ENCODE measurements at places on chromosomes 13 and 19. TPM values are rescaled to one million over a fixed set of nuclear protein-coding genes. Genes with fewer than 3 reads are reported as not detected.
A peak's percentile ranks its signal among the peaks of the same experiment; 100 is the strongest.

- DNase-seq: no peak
These were observed 2.6 kb downstream of the SULT2B1 start for GRCh38 chr19:48554385-48555091.

GRCh38 chr19:48069435-48069834, 25.6 kb upstream of the CABP5 start:
- no peak for DNase-seq

DNA sequence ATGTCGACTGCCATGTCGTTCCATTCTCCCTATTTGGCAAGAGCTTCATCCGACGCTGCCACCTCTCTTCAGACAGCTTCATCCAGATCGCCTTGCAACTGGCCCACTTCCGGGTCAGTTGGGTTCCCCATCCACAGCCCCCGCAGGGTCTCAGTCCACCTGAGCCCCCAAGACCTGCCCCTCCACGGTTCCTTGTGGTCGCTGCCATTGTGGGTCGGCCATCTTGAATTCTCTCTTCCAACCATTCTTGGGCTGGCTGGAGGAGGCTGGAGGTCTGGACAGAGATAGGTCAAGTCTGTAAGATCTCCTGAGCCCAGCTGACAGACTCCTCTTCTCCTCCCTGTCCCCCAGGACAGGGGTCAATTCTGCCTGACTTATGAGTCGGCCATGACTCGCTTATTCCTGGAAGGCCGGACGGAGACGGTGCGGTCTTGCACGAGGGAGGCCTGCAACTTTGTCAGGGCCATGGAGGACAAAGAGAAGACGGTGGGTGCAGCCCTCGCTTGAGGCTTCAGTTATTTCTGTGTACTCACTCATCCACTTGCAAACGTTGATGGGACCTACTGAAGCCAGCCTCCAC, 19.5 kb downstream of the CPT1C start:
- DNase-seq: no peak

DNA sequence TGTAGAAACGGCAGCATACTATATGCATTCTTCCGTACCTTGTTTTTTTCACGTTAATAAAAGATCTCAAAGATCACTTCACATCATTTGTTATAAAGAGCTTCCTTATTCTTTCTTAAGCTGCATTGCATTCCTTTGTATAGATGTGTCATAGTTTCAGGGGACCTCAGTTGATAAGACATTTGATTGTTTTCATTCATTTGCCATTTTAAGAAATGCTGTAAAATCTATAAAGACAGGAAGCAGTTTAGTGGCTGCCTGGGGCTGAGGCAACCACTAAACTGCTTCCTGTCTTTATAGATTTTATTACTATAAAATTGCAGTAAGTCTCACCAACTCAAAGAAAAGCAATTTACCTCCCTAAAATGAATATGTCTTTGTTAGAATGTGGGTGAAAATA, 59.4 kb downstream of the ZDHHC20 start:
- DNase-seq: no peak

- no peak for DNase-seq
These were observed 72.9 kb downstream of the SPATA13 start for GRCh38 chr13:24233351-24233901.

CGB8 gene
- total RNA-seq: not detected

- no peak for DNase-seq
These were observed 459.8 kb downstream of the FGF14 start for GRCh38 chr13:101942038-101942437.

DNA sequence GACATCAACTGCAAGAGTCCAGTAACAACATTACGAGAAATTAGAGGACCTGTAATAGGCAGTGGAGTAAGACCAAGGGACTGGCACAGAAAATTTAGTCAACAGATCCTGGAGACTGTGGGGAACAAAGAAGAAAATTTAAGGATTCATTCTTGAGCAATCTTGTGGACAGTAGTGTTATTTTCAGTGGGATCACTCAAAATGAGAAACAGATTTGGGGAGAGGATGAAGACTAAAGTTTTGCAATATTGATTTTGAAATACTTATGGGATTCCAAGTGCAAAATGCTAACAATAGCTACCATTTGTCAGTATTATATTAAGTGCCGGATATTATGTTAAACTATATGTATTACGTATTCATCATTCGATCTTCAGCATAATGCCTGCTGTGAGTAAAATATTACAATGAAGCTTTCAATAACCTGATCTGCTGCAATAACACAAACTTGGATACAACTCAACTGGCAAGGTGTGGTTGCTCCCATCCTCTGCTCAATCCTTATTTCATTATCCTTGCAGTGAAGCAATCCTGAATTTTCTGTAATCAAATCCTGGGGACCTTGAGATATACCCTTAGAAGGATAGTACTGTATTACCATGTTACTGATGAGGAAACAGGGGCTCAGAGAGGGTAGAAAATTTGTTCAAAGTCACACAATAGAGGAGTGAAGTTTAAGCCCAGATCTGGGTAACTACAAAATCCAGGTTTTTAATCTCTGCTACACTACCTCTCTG, 84.2 kb downstream of the SACS start:
- DNase-seq: no peak

DNA sequence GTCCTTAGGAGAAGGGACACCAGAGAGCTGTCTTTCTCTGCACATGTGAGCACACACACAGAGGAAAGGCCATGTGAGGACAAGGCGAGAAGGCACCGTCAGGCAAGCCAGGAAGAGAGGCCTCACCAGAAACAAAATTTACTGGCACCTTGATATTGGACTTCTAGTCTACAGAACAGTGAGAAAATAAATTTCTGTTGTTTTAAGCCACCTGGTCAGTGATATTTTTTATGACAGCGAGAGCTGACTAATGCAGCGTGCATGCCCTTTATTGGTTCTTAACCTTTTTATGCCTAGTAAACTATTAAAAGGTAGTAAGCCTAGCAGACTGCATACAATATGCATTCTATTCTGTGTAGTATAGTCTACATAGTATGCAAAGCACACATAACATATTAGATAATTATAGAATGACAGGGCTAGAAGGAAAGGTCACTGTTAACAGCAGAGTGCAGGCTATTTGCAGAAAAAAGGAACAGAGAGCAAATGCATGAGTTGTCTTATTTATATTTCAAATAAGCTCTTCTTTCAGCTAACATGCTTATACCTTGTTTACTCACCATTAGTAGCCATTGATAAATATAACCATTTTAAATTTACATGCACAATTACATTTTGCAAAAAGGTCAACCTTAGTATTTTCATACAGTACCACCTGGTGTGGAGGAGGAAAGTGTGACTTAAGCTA, 25.2 kb upstream of the KATNAL1 start:
- DNase-seq: no peak

GRCh38 chr19:7255631-7256030, 38.6 kb downstream of the INSR start:
- peak; percentile 13 for DNase-seq

DNA sequence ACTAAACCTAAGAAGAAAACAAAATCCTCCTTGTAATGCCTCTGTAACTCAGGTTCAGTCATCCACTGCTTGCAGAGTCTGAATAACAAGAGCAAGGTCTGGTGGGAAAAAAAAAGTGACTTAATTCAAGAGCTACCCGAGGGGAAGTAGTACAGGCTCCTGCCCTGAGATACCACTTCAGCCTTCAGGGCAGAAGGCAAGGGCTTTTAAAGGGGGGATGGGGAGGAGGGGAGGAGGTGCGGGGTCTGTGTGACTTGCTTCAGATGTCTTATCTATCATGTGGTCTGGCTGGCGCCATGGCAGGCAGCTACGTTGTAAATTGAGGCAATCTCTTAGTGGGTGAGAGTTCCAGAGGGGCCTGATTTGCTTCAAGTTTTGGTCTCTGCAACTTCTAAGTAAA, 66.7 kb downstream of the LRRC63 start:
- no peak for DNase-seq

ADPRHL1 gene
- 1.2 TPM for total RNA-seq

DNA sequence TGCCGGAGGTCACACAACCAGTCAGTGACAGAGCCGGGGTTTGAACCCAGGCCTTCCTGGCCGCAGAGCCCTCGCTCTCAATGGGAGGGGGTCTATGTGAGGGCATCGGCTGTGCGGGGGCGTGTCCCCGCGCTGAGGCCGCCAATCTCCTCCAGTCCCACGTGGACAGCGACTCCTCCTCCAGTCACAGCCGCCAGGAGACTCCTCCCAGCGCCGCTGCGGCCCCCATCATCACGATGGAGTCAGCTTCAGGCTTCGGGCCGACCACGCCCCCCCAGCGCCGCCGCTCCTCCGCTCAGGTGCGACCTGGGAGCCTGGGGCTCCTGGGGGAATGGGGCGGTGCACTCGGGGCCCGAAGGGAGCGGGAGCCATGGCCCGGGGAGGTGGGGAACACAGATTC, 6.0 kb downstream of the SPRED3 start:
- DNase-seq: no peak

MOB3A gene
- 55.8 TPM for total RNA-seq

ZNF730 gene
- total RNA-seq: 0.33 TPM

GRCh38 chr13:44230071-44230470, 143.6 kb upstream of the SERP2 start:
- DNase-seq: no peak

PNMA8B gene
- total RNA-seq: 3.8 TPM

GRCh38 chr19:11387162-11388034, 3.3 kb upstream of the EPOR start:
- no peak for DNase-seq

- no peak for DNase-seq
These were observed 24.0 kb downstream of the USP12 start for GRCh38 chr13:27147530-27148170.

SIAH3 gene
- not detected for total RNA-seq

- no peak for DNase-seq
These were observed 16.5 kb upstream of the SPACA6 start for GRCh38 chr19:51676566-51677083.

WDR88 gene
- not detected for total RNA-seq

GRCh38 chr13:60090574-60090973, 73.2 kb downstream of the DIAPH3 start:
- no peak for DNase-seq

DNA sequence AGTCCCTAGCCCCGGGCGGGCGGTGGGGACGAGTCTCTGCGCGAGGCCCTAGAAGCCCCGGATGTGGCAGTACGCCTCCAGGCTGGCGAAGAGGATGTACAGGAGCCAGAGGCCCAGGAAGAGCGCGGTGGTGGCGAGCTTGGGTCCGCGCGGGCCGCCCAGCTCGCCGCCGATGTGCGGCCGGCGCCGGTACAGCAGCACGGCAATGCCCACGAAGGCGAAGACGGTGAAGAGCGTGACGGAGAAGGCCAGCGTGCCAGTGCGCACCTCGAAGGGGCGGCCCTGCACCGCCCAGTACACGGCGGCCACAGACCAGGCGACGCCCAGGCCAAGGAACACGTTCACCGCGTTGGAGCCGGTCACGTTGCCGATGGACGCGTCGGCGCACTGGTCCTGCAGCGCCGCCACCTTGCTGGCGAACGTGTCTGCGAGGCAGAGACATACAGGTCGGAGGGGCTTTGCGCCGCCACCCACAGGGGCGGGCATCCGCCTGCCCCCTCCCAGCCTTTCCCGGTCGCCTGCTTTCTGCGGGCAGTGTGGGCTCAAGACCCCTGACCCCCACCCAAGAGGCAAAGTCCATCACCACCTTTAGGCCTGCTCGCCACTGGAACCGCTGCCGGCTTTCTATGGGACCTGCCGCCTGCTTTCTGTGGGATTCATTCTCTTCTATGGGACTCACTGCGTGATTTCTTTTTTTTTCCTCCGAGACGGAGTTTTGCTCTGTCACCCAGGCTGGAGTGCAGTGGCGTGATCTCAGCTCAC, 10.9 kb upstream of the MEIS3 start:
- DNase-seq: no peak

PLD3 gene
- 153 TPM for total RNA-seq

GRCh38 chr13:94352057-94352456, 127.4 kb downstream of the DCT start:
- no peak for DNase-seq

NOVA2 gene
- total RNA-seq: 7.9 TPM

DNA sequence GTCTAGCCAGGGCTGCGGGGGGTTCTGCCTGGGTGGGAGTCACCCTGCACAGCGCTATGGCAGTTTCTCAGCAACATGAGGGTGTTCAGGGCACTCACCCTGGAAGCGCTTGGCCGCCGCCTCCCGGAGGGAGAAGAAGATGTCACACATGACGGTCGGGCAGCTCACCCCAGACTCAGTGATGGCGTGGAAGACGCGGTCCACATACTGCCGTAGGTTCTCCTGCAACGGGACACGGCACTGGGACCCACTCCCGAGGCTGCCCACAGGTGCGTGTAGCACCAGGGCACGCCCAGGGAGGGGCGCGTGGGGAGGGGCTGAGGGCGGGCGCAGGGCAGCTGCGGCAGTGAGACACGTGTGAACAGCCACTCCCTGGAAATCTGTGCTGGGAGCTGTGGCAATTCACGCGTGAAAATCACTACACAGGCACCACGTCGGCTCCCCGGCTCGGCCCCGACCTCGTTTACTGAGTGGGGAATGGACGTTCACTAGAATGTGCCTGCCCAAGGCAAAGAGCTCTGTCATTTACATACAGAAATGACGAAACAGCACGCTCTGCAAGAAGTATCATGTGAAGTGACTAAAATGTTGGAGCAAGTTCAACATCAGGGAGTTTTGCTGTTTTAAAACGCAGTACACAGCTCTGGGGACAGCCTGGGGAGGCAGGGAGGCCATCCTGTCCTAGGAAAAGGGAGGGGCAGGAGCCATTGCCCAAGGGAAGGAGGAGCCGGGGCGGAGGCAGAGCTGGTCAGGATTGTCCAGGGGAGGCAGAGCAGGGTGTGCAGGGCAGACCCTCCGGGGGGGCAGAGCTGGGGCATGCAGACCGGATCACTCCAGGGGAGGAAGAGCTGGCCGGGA, 41.5 kb upstream of the C13orf46 start:
- DNase-seq: no peak

DNA sequence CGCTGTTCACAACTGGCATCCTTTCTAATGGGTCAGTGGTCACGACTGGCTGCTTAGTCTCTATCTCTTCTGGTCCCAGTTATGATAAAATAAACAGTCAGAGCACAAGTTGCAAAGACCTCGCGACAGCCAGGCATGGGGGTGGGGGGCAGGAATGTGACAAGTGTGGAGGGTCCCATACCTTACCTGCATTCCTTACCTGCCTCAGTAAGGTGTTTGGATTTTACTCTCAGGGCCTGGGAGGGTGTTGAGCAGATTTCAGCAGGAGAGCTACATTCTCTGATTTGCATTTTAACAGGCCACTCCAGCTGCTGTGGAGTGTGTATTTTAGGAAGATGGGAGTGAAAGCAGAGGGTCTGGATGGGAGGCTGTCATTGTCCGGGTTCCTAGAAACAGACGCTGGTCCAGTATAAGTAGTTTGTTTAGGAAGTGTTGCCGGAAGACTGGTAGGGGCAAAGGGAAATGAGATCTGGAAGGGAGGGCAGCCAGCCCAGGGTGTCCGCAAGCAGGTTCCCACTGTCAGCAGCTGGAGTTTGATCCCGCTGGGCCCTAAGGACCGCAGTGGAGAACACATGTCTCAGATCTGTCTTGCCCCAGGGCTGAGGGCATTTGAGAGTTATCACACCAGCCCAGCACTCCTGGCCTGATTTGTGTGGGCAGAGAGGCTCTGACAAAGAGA, 920.0 kb downstream of the UQCRFS1 start:
- no peak for DNase-seq

- DNase-seq: no peak
These were observed 37.6 kb upstream of the STARD13 start for GRCh38 chr13:33322965-33323668.

SIGLEC10 gene
- 13.5 TPM for total RNA-seq

GRCh38 chr19:9934132-9934950, 2.0 kb downstream of the OLFM2 start:
- DNase-seq: peak; percentile 92

Measured in posterior vena cava (tissue), 2 donors.